ENCODE measurements at places on chromosomes 3 and 15.

DNA sequence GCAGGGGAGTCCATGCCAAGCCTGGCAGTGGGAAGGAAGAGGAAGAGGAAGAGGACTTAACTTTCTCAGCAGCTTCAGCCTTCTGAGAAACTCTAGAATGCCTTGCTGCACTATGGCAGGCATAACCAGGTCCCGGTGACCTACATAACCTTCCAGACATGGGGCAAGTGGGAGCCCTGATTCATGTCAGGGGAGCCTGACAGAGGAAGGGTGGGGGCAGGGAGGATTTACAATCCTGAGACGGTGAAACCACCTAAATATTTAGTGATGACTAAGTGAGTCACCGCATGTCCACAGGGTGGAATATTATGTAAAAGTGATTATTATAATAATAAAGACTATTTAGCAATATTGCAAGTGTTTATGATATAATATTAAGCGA is 46.7 kb downstream of the AMOTL2 start:
- DNase-seq: no peak

DNA sequence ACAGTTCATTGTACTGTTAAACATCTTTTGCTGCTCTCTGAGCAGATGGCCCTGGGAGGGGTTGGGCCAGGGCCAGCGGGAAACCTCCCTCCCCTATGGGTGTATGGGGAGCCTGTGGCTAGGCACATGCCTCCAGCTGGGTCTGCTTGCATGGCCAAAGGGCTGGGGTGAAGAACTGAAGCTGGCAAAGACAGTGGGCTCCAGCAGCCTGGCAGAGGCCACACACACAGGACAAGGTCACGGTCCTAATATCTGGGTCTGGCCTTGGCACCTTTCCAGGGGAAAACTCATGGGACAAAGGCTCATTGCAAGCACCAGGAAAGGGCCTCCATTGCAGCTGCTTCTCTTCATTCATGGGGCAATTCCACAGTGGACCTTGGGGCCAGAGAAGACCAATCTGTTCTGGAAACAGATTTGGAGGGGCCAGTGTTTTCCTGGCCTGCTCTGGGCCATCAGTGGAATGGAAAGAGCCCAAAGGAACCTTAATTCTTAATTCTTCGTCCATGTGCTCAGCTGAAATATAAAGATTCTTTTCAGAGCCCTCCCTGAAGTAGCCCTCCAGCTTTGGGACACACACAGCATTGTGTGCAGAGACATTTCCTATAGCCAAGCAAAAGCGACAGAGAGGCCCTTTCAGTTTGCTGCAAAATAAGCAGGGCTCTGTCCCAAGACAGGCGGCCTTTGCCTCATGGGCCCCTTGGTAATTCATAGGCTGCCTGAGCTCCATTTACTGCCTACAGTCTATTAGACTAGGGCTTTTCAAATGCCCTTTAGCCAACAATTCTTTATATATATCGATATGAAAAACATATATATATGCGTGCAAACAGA is 11.3 kb upstream of the LIMD1 start:
- peak; percentile 1 for DNase-seq

- no peak for DNase-seq
These were observed 569.3 kb downstream of the MECOM start for GRCh38 chr3:169094204-169094603.

DNA sequence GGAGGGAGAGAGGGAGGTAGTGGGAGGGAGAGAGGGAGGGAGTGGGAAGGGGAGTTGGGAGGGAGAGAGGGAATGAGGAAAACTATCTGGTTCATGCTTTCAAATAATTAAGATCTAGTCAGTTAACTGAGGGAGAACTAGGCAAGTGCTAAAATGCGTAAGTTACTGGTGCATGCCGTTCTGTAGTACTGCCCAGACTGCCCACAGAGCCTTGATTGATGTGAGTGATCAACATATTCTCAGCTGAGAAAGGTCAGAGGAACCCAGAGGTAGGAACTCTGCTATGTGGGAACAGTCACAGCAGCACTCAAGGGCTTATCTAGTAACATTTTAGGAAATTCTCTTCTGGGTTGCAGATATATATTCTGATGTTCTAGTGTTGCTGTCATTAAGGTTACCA is 149.8 kb upstream of the ROBO1 start:
- DNase-seq: no peak

DNA sequence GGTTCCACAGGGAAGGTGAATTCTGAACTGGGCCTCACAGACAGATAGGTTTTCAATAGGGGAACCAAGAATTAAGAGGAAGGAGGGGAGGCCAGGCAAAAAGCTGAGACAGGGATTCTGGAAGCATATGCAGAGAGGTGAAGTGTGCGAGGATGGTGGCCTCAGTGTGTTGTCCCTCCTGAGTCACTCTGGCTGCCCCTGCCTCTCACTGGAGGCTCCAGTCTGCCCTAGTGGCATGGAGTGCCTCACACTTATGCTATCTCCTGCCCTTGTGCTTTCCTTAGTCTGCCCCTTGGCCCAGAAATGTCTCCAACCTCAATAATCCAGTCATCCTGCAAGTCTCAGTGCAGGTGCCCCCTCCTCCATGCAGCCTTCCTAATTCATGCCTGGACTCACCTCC is 32.2 kb upstream of the RBP1 start:
- DNase-seq: no peak

GRCh38 chr15:76903251-76903681 is 1.9 kb downstream of the SCAPER start:
- peak; percentile 20 for DNase-seq

DNA sequence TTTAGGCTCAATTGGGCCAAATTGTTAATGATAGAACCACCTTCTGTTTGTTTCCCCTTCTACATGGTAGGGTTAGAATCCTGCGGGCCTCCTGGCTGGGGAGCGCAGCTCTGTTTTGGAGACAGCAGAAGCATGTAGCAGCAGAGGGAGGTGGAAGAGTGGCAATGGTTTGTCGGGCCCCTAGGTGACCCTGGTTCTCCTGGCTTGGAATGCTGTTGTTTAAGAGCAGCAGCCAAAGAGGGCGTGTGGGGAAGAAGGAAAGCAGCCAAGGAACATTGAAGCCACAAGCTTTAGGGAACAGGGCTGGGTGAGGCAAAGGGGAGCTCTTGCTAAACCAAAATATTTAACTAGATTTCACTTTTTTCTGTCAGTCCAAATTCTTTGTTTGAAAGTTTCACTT is 213.7 kb upstream of the NR2E3 start:
- DNase-seq: no peak

- no peak for DNase-seq
These were observed 75.0 kb downstream of the BFSP2 start for GRCh38 chr3:133474817-133475216.

- peak; percentile 61 for DNase-seq
These were observed 6.0 kb downstream of the GHRL start for GRCh38 chr3:10286596-10287295.

GRCh38 chr3:157081626-157082210 is 78.2 kb downstream of the CCNL1 start:
- DNase-seq: no peak

GRCh38 chr3:127925384-127925783 is 10.4 kb downstream of the KBTBD12 start:
- DNase-seq: no peak

DNA sequence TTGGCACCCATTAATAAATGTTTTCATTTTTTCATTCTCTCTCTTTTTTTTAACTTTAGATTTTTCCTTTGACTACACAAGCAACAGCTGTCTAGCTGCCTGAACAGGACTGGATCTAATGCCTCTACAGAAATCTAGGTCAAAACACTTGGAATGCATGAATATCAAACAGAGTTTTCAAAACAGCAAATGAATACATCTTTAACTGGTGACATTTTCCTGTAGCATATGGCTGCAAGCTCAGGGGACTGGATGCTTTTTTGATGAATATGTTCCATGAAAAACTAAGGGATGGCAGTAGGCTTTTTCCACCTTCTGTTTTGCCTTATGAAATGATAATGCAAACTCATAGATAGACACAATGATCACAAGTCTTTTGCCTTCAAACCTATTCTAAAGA is 661.7 kb downstream of the MCTP2 start:
- no peak for DNase-seq

GRCh38 chr3:139234491-139234890 is 109.3 kb upstream of the MRPS22 start:
- DNase-seq: no peak

DNA sequence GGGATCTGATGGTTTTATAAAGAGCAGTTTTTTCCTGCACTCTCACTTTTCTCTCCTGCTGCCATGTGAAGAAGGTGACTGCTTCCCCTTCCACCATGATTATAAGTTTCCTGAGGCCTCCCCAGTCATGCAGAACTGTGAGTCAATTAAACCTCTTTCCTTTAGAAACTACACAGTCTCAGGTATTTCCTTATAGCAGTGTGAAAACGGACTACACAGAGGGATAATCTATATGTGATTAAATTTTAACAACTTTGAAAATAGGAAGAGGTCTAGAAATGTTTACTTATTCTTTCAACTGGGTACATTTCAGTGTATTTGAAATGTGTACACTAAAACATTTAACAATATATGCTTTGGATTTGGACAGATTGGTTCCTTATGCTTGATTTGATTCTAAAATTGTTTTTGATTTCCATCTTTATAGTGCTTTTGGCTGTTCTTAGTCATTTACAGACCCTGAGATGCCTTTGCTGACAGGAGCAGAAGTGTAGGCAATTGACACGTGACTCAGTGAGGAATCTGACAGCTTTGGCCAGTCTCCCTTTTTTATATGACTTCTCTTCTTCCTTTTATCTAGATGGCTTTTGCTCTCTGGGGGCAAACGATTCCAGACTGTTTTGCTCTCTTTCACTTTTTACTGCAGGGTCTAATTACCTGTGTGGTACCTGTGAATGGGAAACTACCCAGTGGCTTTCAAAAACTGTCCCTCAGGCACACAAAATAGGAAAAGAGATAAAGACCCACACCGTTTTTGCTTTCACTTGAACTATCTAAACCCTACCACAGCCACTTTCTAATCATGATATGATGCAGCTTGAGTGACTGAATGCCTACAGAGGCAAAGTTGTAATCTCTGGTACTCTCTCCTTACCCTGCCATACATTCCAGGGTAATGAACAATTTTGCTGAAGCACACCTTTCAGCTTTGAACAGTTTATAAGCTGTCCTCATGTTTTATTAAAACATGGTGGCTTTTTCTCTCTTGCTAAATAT is 422.6 kb downstream of the ROBO1 start:
- DNase-seq: no peak

GRCh38 chr15:101613130-101614000 is 38.8 kb downstream of the TM2D3 start:
- peak; percentile 47 for DNase-seq

GRCh38 chr15:56053046-56053400 is 59.6 kb upstream of the NEDD4 start:
- no peak for DNase-seq

DNA sequence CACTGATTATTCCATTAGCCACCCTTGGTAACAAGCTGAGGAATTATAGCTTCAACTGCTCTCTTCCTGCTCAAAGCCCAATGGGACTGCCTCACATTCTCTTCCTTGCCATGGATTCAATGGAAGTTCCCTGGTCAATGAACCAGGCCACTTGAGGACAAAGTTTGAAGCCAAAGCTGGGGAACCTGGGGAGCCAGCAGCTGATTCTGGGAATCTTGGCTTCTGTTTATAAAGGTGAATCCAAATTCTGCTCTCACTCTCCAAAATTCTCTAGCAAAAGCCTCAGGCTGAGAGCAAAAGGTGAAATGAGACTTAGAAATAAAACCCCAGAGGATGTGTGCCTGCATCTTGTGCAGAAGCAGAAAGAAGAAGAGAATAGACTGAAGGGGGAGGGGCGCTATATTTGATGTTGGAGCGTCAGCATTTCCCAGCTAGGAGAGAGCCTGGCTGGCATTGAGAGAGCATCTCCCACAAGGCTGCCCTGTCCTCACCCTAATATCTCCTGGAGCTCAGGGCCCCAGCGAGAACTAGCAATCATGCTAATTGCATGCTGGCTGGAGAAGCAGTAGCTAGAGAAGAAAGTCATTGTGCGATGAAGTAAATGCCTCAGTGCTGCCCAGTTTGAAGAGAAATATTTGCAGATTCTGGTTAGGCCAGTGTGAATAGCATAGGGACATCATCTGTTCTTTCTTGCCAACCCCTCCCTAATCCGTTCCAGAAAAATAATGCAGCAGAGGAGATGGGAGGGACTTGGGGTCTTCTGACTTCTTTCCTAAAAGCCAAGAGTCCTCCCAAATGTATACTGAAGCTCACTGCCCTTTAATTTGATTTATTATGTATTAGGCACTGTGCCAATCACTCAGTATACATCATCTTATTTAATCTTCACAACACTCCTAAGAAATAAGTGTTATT is 34.9 kb upstream of the GAP43 start:
- no peak for DNase-seq

DNA sequence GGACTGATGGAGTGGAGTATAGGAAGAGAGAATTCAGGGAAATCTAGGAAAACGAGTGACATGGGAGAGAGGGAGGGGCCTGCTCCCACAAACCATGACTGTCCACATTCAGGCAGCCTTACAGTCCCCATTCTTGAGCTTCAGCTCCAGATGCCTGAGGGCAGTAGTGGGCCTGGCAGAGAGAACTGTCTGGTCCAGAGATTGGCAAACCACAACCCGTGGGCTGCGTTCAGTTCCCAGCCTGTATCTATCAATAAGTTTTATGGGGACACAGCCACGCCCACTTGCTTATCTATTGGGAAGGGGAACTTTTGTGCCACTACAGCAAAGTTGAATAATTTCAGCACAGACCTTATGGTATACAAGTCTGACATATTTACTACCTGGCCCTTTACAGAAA is 63.8 kb downstream of the SLCO2A1 start:
- no peak for DNase-seq

GRCh38 chr15:33136353-33136752 is 58.2 kb downstream of the FMN1 start:
- no peak for DNase-seq

GRCh38 chr15:71093054-71094024 is 21.9 kb upstream of the THSD4 start:
- DNase-seq: no peak

- no peak for DNase-seq
These were observed 1.2 kb upstream of the RYK start for GRCh38 chr3:134251731-134252391.

- DNase-seq: no peak
These were observed 35.0 kb downstream of the ACAA1 start for GRCh38 chr3:38101811-38102443.

DNA sequence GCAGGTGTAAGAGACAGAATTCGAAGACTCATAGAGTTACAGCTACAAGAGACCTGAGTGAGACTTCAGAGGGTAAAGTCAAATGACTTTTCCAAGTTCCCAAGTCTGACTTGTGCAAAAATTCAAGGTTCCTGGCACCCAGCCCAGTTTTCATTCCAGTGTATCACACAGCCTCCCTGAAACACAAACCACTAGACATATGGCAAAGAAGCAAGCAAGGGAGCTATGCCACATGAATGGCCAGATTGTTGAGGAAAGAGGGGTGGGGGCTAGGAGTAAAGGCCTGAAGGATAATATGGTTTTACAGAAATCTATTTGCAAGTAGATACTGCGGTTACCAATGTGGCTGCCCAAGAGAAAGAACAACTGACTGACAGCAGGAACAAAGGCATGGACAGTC is 301.2 kb downstream of the MECOM start:
- DNase-seq: no peak

DNA sequence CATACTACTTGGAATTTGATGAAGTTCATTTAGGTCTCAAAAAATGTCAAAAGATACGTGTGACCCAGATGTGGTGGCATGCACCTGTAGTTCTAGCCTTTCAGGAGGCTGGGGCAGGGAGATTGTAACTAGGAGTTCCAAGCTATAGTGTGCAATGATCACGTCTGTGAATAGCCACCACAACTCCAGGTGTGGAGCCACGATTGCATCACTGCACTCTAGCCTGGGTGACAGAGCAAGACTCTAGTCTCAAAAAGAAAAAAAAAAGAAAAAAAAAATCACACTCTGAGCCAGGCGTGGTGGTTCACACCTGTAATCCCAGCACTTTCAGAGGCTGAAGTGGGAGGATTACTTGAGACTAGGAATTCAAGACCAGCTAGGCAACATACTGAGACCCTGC is 14.2 kb downstream of the MAP4 start:
- no peak for DNase-seq

Data from NCI-H1092 treated with DMSO at 0.1 percent for 48 hours (cell line).